ENCODE measurements at places on chromosomes 6 and 20.

DNA sequence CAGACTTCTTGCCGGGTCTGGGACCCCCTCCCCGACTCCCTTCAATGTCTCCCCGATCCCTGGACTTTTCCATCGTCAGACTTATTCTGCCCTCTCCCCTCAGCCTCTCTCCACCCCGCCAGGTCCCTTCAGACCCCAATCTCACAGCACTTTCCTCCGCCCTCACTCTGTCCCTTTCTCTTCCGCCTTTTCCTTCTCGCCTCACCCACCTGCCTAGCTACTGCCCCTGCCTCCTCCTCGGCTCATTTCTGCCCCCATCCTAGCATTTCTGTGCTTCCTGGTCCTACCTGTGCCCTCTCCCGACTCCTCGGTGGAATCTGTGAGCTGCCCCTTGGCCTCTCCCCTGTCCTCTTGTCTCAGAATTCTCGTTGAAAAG, 616 bp downstream of the CHMP4B start:
- peak; percentile 23 for DNase-seq

DNA sequence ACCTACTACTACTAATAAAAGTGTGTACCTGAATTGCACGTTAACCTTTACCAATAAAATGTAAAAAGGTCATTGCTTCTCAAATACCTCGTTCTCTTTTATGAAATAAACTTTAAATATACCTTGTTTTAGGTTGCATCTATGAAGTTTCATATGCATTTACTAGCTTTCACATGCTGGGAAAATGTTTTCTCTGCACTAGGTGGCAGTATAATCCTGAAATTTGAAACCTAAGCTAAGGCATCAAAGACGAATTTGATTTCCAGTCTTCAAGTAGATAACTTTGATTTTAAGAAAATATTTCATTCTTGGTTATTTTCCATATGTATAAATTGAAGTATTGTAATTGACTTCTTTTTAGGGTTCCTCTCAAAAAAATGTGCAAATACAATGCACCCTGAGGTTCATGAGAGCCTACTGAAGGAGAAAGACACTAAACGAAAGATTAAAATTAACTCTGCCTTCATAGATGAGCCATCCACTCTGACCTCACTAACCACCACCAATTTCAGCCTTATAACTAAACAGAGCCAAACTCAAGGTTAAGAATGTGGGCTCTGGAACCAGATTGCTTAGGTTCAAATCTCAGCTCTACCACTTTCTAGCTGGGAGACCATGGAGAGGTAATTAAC, 7.3 kb upstream of the COL9A1 start:
- no peak for DNase-seq

- peak; percentile 88 for DNase-seq
Measured at GRCh38 chr6:30453508-30454116, 35.7 kb upstream of the HLA-E start.

- DNase-seq = no peak
Measured at GRCh38 chr6:20599302-20600051, 65.2 kb downstream of the CDKAL1 start.

- peak; percentile 86 for DNase-seq
Measured at GRCh38 chr20:48846516-48847492, 19.0 kb upstream of the PREX1 start.

GRCh38 chr6:36067374-36068011, 39.9 kb downstream of the MAPK14 start:
- DNase-seq = no peak

Data from activated naive CD8-positive, alpha-beta T cell treated with anti-CD3 and anti-CD28 coated beads for 36 hours (primary cell).